NCI-H2107 (cell line): ENCODE measurements at places on chromosomes 6 and 20.

GRCh38 chr6:157747370-157747769 is 75.7 kb upstream of the SNX9 start:
- DNase-seq = no peak

- no peak for DNase-seq
These were observed 86.6 kb upstream of the TAB2 start for GRCh38 chr6:149230712-149231460.

DNA sequence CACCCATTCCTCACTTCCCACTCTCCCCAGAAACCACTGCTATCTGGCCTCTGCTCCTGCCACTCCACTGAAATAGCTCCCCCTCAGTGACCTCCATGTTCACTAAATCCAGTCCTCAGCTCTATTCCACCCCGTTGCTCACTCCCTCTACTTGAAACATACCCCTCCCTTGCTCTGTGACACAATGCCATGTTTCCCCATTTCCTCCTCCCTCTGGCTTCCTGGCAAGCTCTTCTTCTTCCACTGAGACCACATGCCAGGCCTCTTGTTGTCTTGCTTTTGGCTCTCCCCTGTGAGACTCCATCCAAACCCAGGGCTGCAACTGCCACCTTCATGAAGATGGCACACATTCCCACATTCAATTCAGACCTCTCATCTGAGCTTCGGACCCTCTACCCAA is 13.9 kb downstream of the TMEM151B start:
- DNase-seq = no peak

DNA sequence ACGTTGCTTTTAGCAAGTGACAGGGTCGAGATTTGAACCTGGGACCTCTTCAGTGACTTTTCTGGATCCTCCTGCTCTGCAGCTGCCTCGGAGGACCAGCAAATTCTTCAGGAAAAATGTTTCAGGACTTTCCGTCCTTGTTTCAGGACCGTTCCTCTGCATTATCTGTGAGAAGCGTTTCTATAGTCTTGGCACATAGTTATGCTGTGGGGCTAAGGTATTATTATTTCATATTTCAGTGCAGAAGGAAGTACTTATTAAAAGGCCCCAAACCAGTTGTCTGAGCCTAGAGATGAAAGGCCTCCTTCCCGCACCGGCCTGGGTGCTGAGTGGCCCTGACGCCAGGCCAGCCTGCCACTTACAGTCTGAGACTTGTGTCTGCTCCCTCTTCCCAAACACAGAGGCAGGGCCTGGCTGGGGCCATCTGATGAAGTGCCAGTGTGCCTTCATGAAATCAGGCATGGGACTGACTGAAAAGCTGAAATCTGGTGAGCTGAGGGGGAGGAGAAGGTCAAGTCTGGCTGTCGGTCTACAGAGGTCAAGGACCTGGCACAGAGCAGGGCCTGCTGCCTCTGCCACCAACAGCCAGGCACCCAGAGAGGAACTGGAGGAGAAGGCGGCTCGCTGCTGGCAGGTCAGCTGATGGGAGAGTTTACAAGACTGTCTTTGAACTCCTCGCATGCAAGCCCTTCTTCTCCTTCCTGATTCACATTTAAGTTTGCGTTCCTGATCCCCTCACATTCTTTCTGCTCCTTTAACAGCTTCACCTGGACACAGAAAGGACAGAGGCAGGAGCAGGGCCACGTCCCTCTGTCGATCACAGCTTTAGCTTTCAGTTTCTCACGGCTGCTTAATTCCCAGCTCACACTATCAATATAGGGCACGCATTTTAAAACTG is 8.9 kb upstream of the QKI start:
- no peak for DNase-seq

GRCh38 chr20:57919049-57919448 is 209.2 kb upstream of the PMEPA1 start:
- DNase-seq = no peak

DNA sequence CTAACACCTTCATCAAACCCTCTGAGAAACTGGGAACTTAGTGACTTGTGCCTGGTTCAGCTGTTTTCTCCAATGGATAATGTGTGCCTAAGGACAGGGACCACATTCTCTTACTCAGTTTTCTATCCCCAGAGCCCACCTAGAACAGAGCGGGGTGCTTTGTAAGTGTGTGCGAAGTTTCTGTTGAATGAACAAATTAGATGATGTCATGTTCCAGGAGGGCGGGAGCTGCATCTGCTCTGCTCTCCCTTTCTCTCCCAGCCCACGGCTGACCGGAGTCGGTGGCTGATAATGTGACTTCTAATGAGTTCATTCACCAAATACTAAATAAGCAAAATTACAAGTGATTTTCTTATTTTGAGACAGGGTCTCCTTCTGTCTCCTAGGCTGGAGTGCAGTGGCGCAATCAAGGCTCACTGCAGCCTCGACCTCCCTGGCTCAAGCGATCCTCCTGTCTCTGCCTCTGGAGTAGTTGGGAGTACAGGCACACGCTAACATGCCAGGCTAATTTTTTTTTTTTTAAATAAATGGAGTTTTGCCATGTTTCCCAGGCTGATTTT is 60.7 kb upstream of the FNDC1 start:
- DNase-seq = no peak

GRCh38 chr6:64717281-64717680 is 989.7 kb downstream of the EYS start:
- DNase-seq = no peak

GRCh38 chr6:33788694-33789549 is at the start of gene LEMD2:
LEMD2 (minus strand) TSS chr6:33789130; CDS start chr6:33789116, 14 bp downstream.
- DNase-seq = peak; percentile 53

- DNase-seq = no peak
These were observed 45.1 kb downstream of the KIAA0319 start for GRCh38 chr6:24600903-24601302.

DNA sequence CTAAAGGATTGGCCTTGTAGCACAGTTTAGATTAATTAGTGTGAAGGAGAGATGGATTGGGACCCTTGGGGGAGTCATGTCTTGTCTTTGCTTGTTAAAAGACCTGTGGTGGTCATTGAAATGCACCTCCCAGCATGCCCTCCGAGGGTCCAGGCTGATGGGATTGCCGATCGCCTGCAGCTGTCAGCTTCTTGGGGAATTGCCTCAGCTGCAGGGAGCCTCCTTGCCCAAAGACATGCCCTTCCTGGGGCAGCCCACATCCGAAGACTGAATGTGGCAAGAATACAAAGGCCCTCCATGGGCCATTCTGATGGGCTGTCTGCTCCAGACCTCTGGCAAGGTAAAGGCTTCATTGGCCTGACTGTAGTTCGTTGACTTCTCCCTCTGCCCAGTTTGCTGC is 150.7 kb downstream of the FARS2 start:
- no peak for DNase-seq

GRCh38 chr6:18189196-18189595 is 34.0 kb downstream of the KDM1B start:
- no peak for DNase-seq

DNA sequence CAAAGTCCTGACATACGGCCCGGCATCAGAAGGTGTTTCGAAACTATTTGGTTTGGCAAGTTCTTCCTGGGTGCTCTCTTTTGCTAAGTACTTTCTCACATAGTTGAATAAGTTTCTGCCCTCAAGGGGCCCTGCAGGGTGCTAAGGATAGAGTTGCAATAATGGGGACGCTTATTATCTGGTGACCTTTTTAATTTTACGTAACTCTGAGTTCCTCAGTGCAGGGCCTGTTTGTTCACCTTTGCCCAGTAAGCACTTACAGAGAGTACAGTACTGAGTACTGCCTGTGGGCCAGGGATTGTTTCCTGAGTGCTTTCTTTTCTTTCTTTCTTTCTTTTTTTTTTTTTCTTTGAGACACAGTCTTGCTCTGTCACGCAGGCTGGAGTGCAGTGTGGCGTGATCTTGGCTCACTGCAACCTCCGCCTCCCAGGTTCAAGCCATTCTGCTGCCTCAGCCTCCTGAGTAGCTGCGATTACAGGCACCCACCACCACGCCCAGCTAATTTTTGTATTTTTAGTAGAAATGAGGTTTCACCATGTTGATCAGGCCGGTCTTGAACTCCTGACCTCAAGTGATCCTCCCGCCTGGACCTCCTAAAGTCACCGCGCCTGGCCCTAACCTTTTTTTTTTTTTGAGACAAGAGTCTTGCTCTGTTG is 4.5 kb upstream of the PXMP4 start:
- DNase-seq = no peak

- DNase-seq = no peak
These were observed 25.6 kb downstream of the FUCA2 start for GRCh38 chr6:143485967-143486366.

DNA sequence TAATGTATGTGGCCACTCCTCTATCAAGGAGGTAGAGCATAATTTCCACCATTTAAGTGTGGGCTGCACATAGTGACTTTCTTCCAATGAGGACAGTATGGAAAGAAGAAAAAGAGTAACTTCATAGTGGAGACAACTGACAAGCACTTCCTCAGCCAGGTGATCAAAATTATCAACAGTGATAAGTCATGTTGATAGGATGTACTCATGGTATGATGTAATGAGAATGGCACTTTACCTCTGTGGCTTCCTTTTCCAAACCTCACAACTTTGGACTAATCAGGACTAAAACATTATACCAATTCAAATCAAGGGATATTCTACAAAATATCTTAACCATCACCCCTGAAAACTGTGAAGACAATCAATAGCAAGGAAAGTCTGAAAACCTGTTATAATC is 302.3 kb upstream of the CITED2 start:
- DNase-seq = no peak

DNA sequence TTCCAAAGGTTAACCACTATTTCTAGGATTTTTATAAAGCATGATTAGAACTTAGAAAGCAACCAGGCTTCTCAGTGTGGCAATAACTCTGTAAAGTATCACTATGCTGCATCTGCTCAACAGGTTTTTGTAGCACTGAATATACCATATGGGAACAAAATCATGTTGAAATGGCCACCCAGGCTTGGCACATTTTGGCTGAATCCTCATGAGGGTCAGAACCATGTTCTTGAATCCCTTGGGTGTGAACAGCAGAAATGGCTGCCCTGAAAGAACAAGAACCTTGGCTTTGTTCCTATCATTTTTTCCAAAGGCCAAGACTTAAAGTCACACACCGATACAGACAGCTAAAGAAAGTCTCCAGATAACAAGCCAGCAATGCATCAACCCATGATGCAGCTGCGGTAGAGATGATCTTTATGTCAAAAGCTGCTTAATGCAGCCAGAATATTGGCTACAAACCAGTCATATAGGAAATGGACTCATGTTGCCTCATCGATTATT is 283.0 kb upstream of the NOX3 start:
- DNase-seq = no peak

- DNase-seq = no peak
These were observed 353.4 kb downstream of the PTPRT start for GRCh38 chr20:42836339-42836738.

- DNase-seq = no peak
These were observed 28.3 kb downstream of the FYN start for GRCh38 chr6:111844921-111845320.

- DNase-seq = no peak
These were observed 161.7 kb upstream of the BMP5 start for GRCh38 chr6:56036916-56037600.

- no peak for DNase-seq
These were observed 5.3 kb downstream of the TP53TG5 start for GRCh38 chr20:45372646-45373352.

DNA sequence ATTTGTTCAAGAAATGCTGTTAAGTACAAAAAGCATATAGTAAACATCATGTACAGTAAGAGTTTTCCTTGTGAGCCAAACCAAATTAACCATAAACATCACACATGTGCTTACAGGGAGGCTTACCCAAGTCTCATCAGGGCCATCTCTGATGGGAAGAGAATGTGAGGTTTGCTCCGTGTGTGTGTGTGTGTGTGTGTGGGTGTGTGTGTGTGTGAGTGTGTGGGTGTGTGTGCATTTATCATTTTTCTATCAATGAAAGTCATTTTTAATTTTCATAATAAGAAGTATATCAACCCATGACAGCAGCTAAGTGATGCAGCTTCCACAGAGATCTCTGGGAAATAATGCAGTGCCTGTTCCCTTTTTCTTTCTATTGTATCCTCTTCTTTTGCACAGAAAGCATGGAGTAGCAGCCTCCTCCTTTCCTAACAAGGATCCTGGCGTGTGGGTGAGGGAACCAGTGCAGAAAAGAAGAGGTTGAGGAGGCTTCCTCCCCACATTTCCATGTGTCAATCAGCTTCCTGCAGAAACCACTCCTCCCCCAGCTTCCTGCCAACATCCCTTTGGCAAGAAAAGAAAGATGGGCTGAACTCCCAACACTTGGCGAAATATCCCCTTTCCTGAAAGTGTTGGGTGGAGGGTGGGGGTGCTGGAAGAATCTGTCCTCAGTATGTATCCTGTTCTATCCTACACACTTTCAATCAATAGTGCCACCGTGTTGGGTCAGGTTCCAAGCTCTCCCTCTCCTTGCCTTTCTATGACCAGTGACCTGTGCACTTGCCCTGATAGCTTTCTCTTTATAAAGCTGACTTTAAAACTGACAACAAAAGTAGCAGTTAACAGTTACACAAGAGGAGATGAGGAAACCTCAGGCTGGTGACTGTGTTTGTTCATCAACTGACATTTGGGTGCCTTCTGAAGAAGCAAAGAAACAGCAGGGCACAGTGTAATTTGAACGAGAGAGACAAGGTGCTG is 251.8 kb upstream of the CITED2 start:
- no peak for DNase-seq

- DNase-seq = peak; percentile 3
These were observed 231.9 kb downstream of the PKHD1 start for GRCh38 chr6:51855310-51856082.

DNA sequence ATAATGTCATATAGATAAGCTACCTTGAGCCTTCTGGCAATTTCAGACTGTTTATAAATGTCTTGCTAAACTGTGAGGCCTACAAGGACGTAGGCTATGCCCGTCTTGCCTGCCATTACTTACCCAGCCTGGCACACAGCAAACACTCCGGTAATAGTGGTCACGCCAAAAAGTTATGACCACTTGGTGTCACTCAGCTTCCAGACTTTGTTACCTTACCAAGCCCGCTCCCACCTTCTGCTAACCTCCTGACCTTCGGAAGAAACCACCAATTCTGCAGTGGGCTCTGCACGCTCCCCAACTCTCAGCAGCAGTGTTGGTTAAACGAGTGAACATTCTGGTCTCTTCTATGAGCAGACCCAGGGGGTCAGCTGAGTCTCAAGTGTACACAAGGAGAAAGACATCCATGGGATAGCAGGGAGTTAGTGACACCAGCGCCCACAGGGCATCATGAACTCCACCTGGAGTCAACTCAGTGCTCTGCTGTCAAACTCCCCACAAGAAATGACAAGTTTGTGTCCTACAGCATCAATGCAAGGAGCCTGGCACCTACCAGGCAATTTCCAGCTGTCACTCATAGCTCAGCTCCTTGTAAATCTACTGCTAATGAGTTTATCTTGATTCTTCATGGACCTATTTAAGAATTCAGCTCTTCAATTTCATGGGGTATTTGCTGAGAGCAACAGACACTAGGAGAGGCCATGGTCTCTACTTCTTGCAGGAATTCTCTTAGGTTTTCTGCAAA is 119.9 kb downstream of the TTLL2 start:
- no peak for DNase-seq

DNA sequence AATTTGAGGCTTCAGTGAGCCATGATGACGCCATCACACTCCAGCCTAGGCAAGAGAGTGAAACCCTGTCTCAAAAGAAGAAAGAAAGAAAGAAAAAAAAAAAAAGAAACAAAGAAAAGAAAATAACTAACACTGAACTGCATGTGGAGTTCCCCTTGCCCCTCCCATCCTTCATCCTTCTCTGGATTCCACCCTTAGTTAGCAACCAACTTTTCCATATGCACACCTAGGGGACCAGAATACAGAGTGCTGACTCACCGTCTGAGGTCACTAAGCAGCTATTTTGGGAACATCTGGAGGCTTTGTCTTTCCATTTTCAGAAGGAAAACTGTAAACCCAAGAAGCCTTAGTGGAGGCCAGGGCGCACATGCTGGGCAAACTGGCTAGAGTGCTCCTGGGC is 257.4 kb downstream of the MAFB start:
- DNase-seq = no peak
